ENCODE measurements at places on chromosomes 1 and 21. TPM values are rescaled to one million over a fixed set of nuclear protein-coding genes. Genes with fewer than 3 reads are reported as not detected.

- no peak for DNase-seq
Observed at GRCh38 chr1:103509250-103509649, 16.2 kb upstream of the RNPC3 start.

- DNase-seq: no peak
Observed at GRCh38 chr1:51859333-51859732, 19.2 kb downstream of the NRDC start.

- no peak for DNase-seq
Observed at GRCh38 chr1:20381045-20381641, 90.5 kb downstream of the VWA5B1 start.

DNA sequence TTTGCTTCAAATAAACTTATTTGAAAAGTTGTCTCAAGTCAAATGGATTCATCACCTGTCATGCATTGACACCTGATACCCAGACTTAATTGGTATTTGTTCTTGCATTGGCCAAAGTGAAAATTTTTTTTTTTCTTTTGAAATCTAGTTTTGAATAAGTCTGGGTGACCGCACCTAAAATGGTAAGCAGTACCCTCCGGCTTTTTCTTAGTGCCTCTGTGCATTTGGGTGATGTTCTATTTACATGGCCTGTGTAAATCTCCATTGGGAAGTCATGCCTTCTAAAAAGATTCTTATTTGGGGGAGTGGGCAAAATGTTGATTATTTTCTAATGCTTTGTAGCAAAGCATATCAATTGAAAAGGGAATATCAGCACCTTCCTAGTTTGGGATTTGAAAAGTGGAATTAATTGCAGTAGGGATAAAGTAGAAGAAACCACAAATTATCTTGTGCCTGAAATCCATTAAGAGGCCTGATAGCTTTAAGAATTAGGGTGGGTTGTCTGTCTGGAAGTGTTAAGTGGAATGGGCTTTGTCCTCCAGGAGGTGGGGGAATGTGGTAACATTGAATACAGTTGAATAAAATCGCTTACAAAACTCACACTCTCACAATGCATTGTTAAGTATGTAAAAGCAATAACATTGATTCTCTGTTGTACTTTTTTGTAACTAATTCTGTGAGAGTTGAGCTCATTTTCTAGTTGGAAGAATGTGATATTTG lies 11.9 kb downstream of the TARDBP start:
- no peak for DNase-seq

DNA sequence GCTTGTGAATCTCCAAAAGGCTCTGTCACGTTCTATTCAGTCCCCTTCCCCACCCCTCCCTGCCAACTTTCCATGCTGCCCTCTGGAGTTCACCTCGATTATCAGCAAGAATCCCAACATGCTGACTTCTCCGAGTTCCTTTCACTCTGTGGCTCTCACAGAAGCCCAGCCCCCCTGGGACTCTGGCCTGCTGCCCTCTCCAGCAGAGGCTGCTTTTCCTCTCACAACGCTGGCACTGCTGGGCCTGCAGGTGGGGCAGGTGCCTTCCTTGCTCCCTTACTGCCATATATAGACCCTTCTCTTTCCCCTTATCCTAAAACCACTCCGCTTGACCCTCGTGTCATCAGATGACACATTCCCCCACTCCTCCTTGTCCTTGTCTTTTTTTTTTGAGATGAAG lies 10.2 kb upstream of the RNF186 start:
- DNase-seq: no peak

GRCh38 chr1:17335821-17336710 lies 28.1 kb downstream of the PADI4 start:
- peak; percentile 82 for DNase-seq

GRCh38 chr1:15957221-15958095 lies 18.4 kb downstream of the ZBTB17 start:
- no peak for DNase-seq

DNA sequence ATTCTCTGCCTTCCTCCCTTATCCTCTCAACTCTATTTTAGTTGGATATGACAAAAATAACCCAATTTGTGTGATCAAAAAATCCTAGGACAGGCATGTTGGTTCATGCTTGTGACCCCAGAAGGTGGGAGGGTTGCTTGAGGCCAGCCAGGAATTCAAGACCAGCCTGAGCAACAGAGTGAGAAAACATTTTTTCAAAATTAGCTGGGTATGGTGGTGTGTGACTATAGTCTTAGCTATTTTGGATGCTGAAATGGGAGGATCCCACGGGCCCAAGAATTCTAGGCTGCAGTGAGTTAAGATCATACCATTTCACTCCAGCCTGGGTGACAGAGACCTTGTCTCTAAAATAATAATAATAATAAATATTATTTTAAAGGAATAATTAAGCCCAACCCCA lies 1383.1 kb upstream of the ADGRL2 start:
- DNase-seq: no peak

GRCh38 chr21:15604413-15604812 lies 125.4 kb upstream of the USP25 start:
- DNase-seq: no peak

- no peak for DNase-seq
Observed at GRCh38 chr1:15985611-15986297, 9.9 kb upstream of the ZBTB17 start.

GRCh38 chr1:45543581-45544417 lies 6.8 kb upstream of the AKR1A1 start:
- DNase-seq: no peak

DNA sequence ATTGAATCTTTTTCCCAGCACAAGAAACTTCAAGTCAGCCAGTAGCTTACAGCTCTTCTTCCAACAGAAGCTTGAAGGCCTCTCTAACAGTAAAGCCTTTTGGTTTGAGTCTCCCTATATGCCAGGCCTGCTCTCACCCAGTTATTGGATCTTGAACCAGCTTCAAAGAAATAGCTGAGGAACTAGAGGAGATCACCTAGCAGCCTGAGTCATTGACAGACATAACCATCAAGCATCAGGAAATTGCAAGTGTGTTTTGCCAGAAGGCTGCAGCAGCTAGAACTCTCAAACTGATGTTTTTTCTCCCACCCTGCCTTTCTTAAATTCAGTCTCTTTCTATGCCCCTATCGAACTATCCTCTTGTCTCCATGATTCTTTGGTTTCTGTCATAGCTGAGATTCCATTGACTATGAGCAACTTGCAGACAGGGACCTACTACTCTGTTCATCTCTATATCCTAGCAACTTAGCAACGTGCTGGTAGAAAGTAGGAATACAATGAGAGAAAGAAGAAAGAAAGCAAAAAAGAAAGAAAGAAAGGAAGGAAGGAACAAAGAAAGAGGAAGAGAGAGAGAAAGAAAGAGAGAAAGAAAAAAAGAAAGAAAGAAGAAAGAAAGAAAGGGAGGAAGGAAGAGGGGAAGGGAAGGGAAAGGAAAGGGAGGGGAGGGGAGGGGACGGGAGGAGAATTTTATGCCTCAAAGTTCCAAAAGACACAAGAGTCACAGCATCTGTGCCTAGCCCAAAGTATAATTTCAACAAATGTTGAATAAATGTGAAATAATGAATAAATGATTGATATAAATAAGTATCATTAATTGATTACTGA lies 60.0 kb upstream of the FGGY start:
- DNase-seq: no peak

GRCh38 chr1:54234284-54234683 lies 34.3 kb downstream of the MRPL37 start:
- DNase-seq: no peak

- no peak for DNase-seq
Observed at GRCh38 chr1:118918940-118919259, 69.2 kb downstream of the TBX15 start.

- DNase-seq: no peak
Observed at GRCh38 chr1:228876187-228876586, 140.9 kb downstream of the RHOU start.

GRCh38 chr21:41709965-41710822 lies 56.7 kb downstream of the RIPK4 start:
- no peak for DNase-seq

GRCh38 chr21:26273686-26274313 lies 103.2 kb upstream of the APP start:
- no peak for DNase-seq

DNA sequence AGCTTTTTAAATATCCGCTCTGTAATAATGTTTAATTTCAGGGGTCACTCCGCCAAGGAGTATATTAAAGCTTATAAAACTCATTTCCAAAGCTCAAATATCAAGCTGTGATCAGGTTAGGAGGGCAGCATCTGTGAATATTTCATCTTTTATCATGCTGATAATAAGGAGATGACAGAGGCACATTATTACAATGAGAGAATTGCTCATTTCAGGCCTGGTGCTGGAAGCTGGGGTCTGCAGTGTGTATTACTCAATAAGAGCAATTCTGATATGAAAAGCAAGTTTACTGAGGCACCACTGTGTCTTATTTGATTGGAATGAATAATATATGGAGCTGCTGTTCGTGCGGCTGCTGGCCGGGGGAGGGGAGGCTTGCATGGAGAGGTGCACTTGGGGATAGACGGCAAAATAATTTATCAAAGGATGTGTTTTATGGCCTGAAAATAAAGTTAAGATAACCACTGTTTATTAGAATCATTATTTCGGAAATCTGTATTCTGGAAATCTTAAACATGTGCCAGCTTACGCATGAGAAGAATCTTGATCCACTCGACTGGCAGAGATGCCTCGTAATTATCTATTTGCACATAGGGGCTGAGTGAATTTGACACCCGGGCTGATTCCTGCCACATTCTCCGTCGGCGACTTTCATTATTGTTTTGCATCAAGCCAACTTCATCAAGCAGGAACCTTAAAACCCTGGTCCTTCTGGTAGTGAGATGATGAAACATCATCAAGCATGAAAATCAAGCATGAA lies 173.2 kb downstream of the RRAGC start:
- no peak for DNase-seq

- no peak for DNase-seq
Observed at GRCh38 chr1:78839704-78840277, 166.7 kb downstream of the ADGRL4 start.

- DNase-seq: no peak
Observed at GRCh38 chr1:104768466-104768865, 1018.8 kb downstream of the AMY1C start.

DNA sequence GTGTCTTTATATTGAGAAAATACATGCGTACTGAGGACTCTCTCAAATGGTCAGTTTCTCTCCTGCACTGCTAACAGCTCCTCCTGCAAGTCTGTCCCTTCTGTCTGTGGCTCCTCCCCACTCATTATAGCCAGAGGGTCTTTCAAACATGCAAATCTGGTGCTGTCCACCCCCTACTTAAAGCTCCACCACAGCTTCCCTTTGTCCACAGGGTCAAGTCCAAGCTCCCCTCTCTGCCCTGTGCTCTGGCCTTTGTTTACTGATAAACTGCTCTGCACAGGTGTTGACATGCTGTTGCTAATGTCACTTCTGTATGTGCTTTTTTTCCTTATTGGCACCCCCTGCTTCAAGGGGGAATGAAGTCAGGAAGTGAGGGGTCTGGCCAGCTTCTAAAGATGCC lies 47.7 kb upstream of the GPR37L1 start:
- no peak for DNase-seq

GRCh38 chr1:114502080-114502479 lies 8.9 kb downstream of the TRIM33 start:
- DNase-seq: no peak

- no peak for DNase-seq
Observed at GRCh38 chr21:38995731-38996130, 187.5 kb downstream of the PSMG1 start.

DNA sequence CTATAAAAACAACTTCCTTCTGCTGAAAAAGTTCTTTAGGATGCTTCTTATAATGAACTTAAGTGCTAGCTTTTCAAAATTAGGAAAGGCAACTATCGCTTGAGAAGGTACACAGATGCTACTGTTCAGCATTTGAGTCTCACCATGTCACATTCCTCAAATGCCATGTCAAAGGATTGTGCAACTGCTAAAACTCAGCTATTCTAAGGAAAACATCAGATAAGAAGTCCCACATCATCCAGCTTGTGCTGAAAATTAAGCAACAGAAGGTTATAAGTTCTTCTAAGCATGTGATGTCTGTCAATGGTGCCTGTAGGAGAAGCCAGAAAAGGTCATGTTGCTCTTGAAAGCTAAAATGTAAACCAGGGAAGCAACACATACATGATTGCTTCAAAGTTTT lies 36.5 kb downstream of the MCOLN2 start:
- DNase-seq: no peak

- DNase-seq: no peak
Observed at GRCh38 chr1:159142726-159143510, 28.5 kb upstream of the CADM3 start.

GRCh38 chr21:35561116-35561515 lies 499.2 kb downstream of the SETD4 start:
- no peak for DNase-seq

GRCh38 chr1:208577381-208577905 lies 333.3 kb upstream of the PLXNA2 start:
- no peak for DNase-seq

GRCh38 chr1:3557366-3557765 lies 53.9 kb downstream of the MEGF6 start:
- no peak for DNase-seq

DNA sequence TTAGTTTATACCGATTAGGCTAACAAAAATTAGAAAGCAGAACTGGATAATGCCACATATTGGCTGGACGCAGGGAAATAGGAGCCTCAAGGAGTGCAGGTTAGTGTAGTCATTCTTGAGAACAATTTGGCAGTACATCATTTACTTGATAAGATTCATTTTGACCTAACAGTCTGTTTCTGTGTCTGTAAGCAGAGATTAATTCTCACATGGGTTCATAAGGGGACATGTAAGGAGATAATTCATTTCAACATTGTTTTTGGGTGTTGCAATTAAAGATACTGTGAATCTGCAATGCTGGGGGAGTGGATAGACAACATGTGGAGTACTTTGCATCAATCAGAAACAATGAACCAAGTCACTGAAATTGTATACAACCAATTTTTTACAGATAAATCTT lies 32.0 kb downstream of the AGO3 start:
- DNase-seq: no peak

DNA sequence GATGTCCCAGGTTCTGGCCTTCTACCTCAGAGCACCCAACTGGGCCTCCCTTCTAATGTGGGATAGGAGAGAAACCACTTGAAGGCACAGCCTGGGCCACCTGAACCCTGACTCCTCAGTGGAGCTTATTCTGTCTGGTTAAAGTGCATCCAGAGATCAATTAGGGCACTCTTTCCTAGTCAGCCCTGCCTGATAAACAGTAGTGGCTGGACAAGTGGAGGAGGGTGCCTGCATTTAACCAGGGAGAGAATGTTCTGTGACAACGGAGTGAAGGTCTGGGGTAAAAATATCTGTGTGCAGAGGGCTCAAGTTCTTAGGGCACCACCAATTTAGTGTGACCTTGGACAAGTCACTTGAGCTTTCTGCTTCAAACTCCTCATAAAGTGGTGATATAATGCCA lies 101.8 kb downstream of the FAM78B start:
- no peak for DNase-seq

Gene KDF1
- 12.9 TPM for total RNA-seq

Gene TESK2
- total RNA-seq: 4.3 TPM

Gene CYP4A22
- not detected for total RNA-seq

Gene SYDE2
- total RNA-seq: 42.4 TPM

Gene SLC1A7
- not detected for total RNA-seq

Gene PADI4
- not detected for total RNA-seq

Gene MEGF6
- total RNA-seq: 204 TPM

Gene DDX59
- total RNA-seq: 24.5 TPM

Gene ARID1A
- 149 TPM for total RNA-seq

Gene SLC25A34
- 6.6 TPM for total RNA-seq

Gene IGSF21
- not detected for total RNA-seq

Gene VSIG8
- not detected for total RNA-seq

Data from mesothelial cell of epicardium (in vitro differentiated cells).